ENCODE measurements at places on chromosomes 6 and 20. TPM values are rescaled to one million over a fixed set of nuclear protein-coding genes. Genes with fewer than 3 reads are reported as not detected.

The CCN6 gene
- not detected for total RNA-seq

The C2 gene
- 5.4 TPM for total RNA-seq

The MAP1LC3A gene
- total RNA-seq = 21.1 TPM

The FLRT3 gene
- 8.7 TPM for total RNA-seq

The CDSN gene
- under 0.01 TPM for total RNA-seq

The BPIFA1 gene
- total RNA-seq = not detected

The SLC22A7 gene
- total RNA-seq = not detected

The BPIFB4 gene
- not detected for total RNA-seq

The OR2H1 gene
- total RNA-seq = 0.14 TPM

The MOXD1 gene
- total RNA-seq = 63.3 TPM

The EPPIN gene
- total RNA-seq = not detected

The OLIG3 gene
- total RNA-seq = not detected

The LST1 gene
- not detected for total RNA-seq

The LY6G5C gene
- 0.43 TPM for total RNA-seq

The RUNX2 gene
- 1.8 TPM for total RNA-seq

The L3MBTL3 gene
- 7.1 TPM for total RNA-seq

The PGC gene
- not detected for total RNA-seq

The ZNF334 gene
- total RNA-seq = 2.0 TPM

The SLC17A2 gene
- not detected for total RNA-seq

The GGTLC1 gene
- total RNA-seq = not detected
